AG08395 (cell line): ENCODE measurements at places on chromosomes 6 and 20.

DNA sequence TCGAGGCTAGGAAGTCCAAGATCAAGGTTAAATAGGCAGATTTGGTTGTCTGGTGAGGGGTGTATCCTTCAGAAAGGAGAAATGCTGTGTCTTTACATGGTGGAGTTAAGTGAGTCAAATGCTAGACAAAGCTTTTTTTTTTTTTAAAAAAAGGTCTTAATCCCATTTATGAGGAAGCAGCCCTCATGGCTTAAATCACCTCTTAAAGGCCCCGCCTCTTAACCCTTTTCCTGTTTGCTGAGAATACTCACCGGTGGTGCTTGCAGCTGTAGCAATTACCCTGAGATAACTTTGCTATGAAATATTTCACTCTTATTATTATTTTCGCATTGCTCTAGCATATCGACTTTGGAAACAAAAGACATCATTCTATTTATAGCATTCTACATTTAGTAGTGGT, 30.8 kb downstream of the FBXO30 start:
- DNase-seq: no peak

GRCh38 chr20:21498195-21498594, 15.7 kb downstream of the NKX2-2 start:
- no peak for DNase-seq

- no peak for DNase-seq
Observed at GRCh38 chr6:135322427-135323201, 141.5 kb downstream of the MYB start.

GRCh38 chr6:168180548-168181011, 101.6 kb upstream of the FRMD1 start:
- DNase-seq: no peak

DNA sequence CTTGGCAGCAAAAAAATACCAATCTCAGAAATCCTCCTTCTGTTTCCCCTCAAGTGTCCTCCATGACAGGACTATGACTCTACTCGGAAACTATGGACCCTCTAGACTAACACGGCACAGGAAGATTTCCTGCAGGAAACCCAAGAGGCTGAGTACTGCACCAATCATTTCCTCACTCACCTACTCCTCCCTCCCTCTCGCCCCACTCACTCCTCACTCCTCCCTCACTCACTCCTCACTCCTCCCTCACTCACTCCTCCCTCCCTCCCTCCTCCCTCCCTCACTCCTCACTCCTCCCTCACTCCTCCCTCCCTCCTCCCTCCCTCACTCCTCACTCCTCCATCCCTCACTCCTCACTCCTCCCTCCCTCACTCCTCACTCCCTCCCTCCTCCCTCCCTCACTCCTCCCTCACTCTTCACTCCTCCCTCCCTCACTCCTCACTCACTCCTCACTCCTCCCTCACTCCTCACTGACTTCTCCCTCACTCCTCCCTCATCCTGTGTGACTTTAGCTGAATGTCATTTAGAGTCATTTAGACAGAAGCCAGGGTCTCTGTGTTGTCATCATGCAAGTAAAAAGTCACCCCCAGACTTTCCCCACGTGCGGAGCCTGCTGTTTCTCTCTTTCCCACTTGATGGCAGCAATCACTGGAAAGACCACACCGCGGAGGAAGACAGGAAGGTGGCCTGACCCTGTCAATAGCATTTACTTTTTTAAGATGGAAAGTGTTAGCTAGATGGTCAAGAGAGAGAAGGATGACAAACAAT, 226.8 kb upstream of the PDE10A start:
- peak; percentile 53 for DNase-seq

DNA sequence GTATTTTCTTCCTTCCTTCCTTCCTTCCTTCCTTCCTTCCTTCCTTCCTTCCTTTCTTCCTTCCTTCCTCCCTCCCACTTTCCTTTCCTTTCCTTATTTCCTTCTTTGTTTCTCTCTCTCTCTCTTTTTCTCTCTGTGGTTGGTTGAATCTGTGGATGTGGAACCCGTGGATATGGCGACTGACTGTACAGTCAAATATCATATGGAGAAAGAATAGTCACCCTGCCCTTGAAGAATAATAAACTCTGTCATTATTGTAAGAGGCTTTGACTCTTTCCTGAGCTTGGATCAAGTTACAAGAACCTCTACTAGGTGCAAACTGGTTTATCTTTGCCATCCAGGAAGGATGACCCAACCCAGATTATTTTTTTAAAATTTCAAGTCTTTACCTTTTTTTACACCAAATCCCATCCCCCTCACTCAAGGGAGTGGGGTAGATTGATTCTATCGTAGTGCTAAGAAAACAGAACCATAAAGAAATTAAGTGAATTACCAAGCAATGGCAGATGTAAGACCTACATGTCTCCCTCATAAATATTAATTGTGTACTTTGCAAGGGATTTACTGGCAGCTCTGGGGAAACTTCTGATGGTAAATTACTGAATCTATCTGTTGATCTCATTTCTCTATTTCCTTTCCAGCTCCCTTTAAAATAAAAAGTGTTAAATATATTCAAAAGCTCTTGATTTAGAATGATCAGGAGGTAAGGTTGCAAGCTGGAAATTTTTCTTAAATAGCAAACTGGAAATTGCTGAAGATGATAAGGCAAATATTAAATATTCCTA, 667.5 kb downstream of the UTRN start:
- DNase-seq: no peak

DNA sequence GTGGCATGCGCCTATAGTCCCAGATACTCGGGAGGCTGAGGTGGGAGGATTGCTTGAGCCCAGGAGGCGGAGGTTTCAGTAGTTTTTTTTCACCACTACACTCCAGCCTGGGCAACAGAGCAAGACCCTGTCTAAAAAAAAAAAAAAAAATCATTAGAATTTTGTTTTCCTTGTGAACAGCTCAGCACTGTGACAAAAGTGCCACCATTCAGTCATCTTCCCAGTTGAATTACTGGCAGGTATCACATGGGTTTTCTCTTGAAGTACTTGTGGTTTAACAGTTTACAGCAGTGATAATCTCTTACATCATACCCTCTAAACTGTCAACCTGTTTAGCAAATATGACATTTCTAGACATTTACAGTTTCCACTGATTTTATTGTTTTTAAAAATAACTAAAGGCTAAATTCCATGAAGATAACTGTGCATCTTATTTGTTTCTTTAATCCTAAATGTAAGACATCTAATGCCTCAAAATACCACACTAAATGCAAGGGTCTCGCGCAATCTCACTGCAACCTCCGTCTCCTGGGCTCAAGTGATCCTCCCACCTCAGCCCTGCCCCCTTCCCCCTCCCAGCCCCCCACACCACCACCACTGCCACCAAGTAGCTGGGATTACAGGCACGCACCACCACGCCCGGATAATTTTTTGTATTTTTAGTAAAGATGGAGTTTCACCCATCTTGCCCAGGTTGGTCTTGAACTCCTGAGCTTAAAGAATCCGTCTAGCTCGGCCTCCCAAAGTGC, 7.0 kb downstream of the TRPC4AP start:
- no peak for DNase-seq

DNA sequence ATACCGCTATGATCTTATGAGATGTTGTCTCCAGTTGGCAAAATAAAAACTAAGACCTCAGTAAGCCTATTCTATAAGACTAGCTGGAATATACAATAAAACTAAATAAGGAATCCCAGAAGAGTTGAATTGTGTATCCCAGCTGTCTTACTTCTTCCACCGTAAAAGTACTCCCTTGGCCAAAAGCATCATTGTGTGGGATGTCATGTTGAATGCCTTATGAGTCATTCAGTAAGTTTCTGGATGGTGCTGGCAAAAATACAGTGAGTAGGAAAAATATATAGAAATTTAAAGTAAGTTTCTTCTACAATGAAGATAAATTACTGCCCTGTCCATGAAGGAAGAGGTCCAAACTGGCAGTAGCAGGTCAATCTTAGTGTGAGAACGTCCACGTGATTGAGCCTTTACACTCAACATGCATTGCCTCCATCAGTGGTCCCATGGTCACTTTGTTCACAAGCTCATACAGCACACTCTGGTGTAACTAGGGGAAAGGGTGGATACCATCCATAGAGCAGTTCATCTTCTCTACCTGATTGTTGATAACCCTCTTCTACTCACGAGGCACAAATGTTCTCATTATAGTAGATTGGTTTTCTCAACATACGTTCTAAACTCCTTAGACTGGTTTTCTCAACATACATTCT, 13.7 kb upstream of the ZNF318 start:
- peak; percentile 58 for DNase-seq

- DNase-seq: peak; percentile 86
Observed at GRCh38 chr20:34713194-34713943, 9.2 kb downstream of the TP53INP2 start.

GRCh38 chr6:130298258-130298657, 67.6 kb upstream of the TMEM200A start:
- no peak for DNase-seq

- no peak for DNase-seq
Observed at GRCh38 chr20:37922016-37922415, 19.1 kb downstream of the VSTM2L start.

GRCh38 chr6:54805077-54805476, 41.5 kb upstream of the FAM83B start:
- DNase-seq: no peak

DNA sequence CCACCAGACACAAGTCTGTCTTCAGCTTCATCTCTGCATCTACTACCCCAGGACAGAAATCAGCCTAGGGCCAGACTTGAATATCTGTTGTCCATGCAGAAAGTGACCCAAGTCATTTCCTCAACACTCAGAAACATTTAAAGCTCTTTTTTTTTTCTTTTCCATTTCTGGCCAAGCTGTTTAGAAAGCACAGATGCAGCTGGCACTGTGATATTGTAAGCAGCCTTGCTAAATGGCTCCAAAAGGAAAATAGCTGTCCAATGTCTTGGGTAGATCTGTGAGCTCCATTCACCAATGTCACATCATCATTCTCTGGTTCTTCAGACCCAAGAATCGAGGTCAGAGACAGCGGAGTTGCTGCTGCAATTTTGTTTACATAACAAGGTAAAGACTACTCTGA, 174.2 kb downstream of the PDE7B start:
- no peak for DNase-seq

- no peak for DNase-seq
Observed at GRCh38 chr20:16246870-16247269, 326.4 kb downstream of the KIF16B start.

DNA sequence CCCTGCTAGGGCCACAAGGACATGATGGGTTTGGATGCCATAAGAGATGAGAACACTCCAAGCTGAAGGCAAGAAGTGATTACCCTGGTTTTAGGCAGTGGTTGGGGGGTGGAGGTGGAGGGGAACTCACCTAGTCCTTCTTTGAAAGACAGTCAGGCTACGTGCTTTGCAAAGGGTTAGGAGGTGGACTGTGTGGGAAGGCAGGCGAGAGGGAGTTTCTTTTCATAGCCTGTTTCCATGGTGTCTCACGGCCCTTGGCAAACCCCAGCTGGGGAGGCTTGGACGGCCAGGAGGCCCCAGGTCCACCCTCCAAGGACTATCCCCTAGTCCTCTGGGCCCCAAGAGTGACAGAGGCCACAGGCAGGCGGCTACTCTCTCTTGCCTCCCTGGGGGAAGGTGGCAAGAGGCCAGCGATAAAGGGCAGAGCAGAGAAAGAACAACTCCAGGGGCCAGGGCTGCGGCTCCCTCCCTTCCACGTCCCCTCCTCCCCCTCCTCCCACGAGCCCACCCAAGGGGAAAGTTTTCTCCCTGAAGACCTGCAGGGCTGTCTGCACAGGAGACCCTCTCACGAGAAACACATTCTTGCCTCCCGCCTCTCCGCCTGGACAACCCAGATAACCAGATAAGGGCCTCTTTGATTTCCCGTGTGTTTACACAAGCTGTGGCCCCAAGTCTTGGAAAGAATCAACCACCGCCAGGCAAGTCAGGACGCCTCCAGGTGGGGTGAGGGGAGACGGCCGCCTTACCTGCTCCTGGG, 74.4 kb downstream of the NOL4L start:
- DNase-seq: no peak

GRCh38 chr6:11722805-11723631, 55.6 kb downstream of the ADTRP start:
- no peak for DNase-seq

DNA sequence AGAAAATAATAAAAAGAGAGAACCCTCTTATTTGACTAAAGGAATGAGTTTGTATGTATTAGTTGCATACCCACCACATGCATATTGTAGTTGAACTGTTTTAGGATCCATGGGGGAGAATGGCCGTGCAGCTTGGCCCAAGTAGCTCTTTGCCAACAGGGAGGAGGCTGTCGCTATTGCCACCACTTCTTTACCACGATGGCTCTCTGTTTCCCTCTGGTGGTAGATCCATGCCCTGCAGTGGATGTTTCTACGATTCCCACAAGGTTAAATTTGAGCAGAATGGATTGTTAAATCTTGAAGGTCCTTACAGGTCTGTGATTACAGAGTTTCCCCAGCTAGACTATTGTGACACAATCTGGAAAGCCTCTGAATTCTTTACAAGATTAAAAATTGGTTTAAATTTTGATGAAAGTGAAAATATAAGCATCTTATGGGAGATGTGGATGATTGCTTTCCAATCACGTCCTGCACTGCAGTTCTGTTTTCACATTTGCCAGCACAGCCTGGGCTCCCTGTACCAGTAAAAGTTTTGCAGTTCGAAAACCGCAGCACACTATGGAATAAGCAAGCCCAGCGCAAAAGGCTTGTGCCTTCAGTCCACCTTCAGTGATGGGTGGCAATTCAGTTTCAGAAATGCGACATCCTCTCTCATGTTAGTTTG, 34.4 kb upstream of the FNDC1 start:
- DNase-seq: peak; percentile 83

DNA sequence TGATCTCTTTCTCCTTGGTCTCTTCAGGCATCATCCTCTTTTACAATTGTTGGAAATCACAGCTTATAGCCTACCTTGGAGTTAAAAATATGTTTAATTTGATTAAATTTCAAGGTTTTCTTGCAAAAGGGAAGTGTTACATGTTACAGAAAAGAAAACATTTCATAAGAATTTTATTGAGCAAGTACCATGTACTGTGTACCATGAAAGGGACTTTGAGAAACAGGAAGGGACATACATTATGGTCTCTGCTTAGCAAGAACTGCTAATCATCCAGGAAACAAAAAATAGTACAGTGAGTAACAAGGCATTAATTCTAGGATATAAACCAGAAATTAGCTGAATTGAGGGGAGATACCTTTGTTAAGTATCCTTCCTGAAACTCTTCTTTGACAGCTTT, 145.3 kb upstream of the SPACA1 start:
- no peak for DNase-seq
